ENCODE measurements at places on chromosomes 1 and 21.

- DNase-seq, result no peak
Measured at GRCh38 chr1:35315649-35316048, 47.1 kb downstream of the ZMYM4 start.

DNA sequence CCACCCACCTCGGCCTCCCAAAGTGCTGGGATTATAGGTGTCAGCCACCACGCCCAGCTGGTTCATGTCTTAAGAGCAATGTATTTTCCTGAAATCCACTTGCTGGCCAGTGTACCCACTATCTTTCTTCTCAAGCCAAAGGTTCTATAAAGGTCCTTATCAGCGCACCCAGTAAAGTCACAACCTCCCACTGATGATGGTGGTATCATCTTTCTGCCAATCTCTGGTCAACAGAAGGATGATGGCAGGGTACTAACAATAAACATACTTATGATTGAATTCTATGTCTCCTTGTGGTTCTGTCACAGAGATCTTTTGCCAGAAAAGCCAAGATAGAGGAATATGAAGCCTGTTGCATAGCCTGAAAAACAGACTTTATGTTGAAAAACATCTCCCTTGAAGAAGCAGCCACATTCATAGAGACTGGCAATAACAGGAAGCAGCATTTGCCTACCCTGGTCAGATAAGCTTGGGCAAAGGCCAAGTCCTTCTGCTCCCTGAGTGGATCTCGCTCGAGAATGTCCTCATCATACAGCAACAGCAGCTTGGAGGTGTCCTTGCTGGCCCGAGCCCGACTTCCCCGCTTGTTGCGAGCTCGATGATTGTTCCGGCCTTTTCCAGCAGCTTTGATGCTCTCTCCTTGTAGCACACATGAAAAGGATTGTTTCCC, 73.0 kb downstream of the DAP3 start:
- no peak for DNase-seq

- DNase-seq, result no peak
Measured at GRCh38 chr1:1788136-1788535, 9.9 kb upstream of the NADK start.

GRCh38 chr1:212267460-212267859, 17.8 kb upstream of the PPP2R5A start:
- DNase-seq, result no peak

DNA sequence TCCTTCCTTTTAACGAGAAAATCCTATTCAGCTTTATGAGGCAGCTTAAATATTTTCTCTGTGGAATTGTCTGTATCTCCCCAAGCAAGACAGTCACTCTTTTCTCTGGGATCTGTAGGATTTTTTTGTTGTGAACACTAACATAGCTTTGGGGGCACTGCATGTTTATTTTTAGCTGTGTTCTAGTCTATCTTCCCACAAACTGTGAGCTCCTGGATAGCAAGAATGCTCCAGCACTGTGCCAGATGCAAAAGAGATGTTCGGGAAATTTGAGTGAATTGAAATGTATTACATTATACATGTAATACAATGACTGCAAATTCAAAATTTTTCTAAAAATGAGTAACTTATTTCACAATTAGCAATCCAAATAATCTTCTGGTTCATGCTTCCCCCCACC, 282.2 kb downstream of the PLPP3 start:
- no peak for DNase-seq

DNA sequence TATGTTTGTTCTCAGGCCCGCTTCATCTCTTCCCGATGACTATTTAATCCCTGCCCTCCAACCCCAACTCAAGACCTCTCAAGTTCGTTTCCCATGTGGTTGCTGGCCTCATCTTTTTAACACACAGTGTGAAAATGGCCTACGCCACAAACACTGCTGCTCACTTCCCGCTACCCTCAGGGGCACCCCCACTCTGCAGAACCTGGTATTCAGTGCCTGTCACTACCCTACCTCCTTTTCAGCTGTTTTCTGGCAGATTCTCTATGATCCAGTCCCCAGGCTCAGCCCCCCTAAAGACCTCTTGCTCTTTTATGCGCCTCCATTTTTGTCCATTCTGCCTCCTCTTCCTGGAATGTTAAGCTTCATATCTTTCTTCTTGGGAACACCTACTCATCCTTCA, 152.6 kb upstream of the C1orf174 start:
- DNase-seq, result no peak

DNA sequence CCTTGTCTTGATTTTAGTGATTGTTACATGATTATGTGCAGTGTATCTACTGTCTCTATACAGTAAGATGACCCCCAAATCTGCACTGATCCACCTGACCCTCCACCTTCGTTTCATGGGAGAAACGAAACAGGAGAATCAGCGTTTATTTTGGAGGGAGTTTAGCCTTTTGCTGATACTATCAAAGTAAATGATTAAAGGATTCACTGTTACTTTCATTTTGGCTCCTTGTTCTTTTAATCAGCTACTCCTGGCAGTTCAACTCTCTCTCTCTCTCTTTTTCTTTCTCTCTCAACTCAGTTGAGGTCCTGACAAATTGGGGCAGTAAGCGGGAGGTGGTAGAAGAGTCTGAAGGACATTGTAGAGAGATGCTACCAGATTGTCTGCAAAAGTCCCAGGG, 9.9 kb upstream of the OR6K3 start:
- no peak for DNase-seq

GRCh38 chr1:5481889-5482288, 510.3 kb downstream of the NPHP4 start:
- DNase-seq, result peak; percentile 18

- DNase-seq, result no peak
Measured at GRCh38 chr1:157498736-157499090, 53.6 kb downstream of the FCRL5 start.

DNA sequence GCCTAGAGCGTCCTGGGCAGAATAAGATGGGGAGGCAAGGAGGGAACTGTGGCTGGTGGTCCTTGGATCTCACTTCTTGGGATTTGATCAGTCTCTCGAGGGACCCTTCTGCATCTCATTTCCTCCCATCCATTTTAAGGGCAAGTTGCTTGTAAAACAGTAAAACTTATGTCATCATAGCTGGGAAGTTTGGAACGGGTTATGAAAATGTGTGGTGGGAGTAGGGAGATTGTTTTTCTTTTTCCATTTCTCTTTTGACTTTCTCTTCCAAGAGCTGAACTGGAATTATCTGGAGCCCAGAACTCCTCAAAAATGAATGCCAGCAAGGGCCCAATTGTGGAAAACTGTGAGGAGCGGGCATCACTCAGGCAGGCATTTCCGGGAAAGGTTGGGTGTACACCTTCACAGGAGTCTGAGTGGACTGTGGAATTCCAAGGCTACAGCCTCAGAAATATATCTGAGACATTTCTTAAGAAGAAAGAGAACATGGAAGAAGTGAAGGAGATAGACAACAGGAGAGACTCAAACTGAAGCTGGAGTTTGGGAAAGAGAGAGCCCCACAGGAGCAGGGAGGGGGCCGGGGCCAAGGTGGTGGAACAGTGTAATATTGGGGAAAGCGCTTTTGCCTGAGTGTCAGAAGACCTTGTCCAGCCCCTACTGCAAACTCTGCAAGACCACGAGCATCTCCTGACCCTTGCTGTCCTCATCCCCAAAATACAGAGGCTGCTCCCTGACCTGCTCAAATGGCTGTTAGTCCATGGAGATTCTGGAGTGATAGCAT, 185.1 kb downstream of the FOXD2 start:
- DNase-seq, result no peak

GRCh38 chr21:26506956-26507355, 66.1 kb downstream of the CYYR1 start:
- no peak for DNase-seq

DNA sequence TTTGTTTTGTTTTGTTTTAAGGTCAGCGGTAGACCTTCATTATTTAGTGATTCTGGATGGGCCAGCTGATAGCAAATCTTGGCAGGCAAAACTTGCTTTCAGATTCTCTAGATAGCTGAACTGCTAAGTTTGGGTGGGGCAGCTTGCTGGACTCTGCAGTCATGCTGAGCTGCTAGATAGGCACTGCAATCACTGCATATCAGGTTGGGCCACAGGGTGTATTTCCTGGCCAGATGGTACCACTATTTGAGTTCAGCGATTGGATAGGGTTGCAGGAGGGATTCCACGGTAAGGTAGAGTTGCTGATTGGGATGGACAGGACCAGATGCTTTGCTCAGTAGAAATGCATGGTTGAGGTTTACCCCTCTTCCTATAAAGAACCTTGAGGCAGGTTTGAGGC, 579.3 kb upstream of the ADGRL4 start:
- no peak for DNase-seq

DNA sequence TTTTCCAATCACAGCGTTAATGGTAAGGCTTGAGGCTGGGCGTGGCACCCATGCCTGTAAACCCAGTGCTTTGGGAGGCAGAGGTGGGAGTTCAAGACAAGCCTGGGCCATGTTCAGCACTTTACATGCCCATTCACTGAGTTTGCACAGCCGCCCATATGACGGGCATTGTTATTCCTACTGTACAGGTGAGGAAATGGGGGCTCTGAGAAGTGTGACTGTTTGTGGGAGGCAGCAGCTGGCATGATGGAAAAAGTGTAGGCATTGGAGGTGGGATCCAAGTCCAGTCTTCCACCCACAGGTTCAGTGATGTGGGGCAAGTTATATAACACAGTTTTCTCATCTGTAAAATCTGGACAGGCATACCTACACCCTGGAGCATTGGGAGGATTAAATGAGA, 445.9 kb downstream of the KIF26B start:
- DNase-seq, result no peak

- no peak for DNase-seq
Measured at GRCh38 chr1:217718873-217719272, 87.7 kb downstream of the SPATA17 start.

- DNase-seq, result no peak
Measured at GRCh38 chr1:147109762-147110161, 62.5 kb downstream of the PRKAB2 start.

- DNase-seq, result no peak
Measured at GRCh38 chr1:70504821-70505193, 93.7 kb downstream of the CTH start.

DNA sequence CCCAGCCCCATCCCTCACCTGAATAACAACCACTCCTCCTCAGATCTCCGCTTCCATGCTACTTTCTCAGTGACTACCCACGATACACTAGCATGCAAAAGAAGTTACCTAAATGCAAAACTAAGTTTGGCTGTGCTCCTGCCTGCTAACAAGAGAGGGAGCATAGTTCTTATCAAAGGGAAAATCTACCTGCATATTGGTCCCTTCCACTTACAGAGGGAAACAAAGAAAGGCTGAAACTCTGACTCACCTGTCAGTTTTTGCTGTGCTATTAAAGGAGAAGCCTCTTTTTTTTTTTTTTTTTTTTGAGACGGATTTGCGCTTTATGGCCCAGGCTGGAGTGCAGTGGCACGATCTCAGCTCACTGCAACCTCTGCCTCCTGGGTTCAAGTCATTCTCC, 43.8 kb upstream of the RAVER2 start:
- DNase-seq, result no peak

- DNase-seq, result no peak
Measured at GRCh38 chr1:203036537-203036936, 10.2 kb downstream of the PPFIA4 start.

DNA sequence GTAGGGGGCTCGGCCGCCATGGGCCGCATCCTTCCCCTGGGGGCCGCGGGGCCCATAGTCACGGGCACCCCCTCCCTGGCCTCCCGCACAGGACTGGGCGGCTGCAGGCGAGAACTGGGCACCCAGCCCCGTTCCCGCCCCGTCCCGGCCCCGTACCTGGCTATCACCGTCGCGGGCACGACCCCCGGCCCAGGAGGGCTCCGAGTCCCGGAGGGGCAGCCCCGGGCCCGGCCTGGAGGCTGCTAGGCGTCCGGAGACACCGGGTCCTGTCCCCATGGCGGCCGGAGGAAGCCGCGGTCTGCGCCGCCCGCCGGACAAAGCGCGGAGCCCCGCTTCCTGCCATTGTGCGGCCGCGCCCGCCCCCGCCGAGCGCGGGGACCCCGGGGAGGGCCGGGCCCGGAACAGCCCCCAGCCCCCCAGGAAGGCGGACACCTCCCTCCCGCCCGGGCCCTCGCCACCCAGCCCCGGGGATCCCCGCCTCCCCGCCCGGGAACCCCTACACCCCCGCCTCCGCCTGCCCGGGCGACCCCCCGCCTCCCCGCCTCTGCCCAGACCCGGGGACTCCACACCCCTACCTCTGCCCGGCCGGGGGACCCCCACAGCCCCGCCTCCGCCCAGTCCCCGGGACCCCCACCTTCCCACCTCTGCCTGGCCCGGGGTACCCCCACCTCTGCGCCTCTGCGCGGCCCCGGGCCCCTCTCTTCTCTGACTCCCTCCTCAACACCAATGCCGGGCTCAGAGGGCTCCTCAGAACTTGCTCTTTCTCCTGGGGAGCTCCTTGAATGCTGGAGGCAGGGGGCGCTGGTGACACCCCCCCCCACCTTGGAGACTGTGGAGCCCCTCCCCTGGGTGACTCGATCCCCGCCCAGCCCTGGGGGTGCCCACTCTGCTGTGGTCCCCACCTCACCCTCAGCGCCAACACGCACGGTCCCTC, 6.0 kb downstream of the PLEKHG5 start:
- DNase-seq, result no peak

GRCh38 chr1:17966341-17966740, 141.3 kb upstream of the IGSF21 start:
- DNase-seq, result no peak

DNA sequence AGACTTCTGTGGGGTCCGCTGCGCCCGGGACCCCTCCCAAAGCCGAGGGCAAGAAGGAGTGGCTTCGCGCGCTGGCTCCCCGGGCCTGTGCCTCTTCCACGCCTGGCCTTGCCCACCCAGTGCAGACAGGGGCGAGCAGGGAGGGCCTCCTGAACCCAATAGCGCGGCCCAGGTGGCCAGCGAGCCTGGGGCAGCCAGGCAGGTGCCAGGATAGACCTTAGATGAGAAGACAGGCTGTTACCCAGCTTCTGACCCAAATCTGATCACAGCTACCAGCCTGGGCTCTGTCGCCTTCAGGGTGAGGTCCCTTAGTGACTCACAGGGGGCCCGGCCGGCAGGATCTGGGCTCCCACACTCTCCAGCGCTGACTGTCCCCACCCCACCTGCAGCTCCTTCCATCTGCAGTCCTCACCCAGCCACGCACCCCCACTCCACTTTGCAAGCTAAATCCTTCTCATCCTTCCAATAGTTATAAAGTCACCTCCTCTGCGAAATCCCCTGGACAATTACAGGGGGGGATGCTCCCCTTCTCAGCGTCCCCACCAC, 9.6 kb downstream of the CLEC20A start:
- DNase-seq, result no peak

DNA sequence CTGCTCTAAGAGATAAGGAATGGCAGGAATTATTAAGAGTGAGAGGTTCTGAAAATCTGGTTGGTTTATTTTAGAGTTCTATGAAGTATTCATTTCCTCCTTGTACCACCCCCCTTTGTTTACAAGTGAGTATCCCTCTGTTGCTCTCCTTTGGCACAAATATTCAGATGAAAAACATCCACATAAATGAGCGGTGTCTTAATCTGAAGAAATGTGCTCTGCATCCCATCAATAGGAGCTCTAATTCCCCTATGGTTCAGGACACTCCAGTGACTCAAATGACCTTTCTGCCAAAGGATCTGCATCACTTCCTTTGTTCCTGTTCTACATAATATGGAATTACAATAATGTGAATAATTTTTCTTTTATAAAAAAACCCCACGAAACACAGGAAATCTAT, 16.6 kb downstream of the DDAH1 start:
- no peak for DNase-seq

Measured in activated CD4-positive, alpha-beta T cell treated with anti-CD3 and anti-CD28 coated beads for 1 hour (primary cell).